ENCODE measurements at places on chromosomes 2 and 18.

GRCh38 chr2:218849721-218850120, 9.9 kb upstream of the WNT6 start:
- DNase-seq: no peak

- peak; percentile 52 for DNase-seq
Measured at GRCh38 chr18:36402765-36403396, 105.4 kb downstream of the FHOD3 start.

DNA sequence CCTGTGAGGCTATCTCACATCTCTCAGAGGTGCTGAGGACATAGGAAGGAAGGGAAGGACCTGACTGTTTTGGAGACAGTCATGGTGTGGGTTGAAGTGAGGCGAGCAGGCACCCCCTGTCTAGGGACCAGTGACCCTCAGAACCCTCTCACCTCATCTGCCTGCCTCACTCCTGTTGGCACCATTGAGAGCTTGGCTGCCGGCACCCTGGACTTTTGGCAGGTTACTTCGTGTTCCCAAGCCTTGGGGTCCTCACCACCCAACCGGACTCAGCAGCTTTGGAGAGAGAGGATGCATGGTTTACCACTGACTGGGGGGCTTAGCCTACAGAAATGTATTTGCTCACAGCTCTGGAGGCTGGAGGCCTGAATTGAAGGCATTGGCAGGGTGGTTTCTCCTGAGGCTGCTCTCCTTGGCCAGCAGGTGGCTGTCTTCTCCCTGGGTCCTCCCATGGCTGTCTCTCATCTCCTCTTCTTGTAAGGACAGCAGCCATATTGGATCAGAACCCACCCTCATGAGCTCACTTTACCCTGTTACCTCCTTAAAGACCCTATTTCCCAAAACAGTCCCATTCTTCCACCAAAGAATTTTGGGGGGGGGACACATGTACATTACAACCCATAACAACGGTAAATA, 142.0 kb downstream of the TSN start:
- no peak for DNase-seq

- DNase-seq: no peak
Measured at GRCh38 chr2:37809931-37810570, 115.0 kb upstream of the RMDN2 start.

- DNase-seq: no peak
Measured at GRCh38 chr2:12584338-12584737, 132.4 kb upstream of the TRIB2 start.

GRCh38 chr2:205189301-205189700, 493.0 kb upstream of the NRP2 start:
- DNase-seq: no peak

- no peak for DNase-seq
Measured at GRCh38 chr2:146666340-146666739, 1178.5 kb upstream of the ACVR2A start.

DNA sequence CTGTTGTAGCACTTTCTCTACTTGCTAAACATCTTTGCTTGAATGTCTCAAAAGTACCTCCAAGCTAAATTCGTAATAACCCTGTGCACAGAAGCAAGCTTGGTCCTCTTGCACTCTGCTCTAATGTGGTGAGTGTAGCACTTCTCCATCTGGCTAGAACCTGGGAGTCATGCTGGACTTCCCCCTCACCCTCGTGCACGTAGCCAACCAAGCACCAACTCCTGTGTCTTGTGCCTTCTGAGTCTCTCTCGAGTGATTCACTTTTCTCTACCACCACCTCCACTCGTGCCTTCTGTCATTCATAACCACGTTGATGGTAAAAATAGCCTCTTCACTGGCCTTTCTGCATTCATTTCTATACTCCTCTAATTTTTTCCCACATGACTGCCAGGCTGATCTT, 91.9 kb upstream of the KCNE4 start:
- DNase-seq: no peak

GRCh38 chr18:35912332-35912731, 60.1 kb upstream of the RMP24 start:
- DNase-seq: no peak

GRCh38 chr2:41836948-41837347, 210.9 kb upstream of the PKDCC start:
- no peak for DNase-seq

DNA sequence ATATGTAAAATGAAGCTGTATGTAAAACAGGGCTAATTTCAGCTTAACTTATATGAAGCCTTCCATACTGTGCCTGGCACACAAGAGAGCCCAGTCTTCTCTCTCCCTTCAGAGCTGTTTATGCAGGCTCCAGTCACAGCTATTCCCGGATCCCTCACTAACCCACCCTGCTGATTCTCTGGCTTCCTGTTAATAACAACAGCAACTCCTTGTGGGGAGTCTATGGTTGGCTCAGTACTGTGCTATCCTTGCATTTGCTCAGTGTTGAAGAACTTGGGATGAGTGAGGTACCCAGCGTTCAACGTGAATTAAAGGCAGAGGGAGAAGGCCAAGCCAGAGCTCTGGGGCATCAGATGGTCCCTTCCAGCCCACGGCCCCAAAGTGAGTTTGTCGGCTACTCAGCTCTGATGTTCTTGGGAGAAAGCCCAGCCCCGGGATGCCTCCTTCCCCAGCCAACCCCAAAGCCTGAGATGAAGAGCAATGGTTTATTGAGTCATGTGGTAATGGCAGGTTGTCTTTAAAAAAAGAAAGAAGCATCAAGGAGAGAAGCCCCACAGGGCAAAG, 43.2 kb downstream of the PSD4 start:
- no peak for DNase-seq

DNA sequence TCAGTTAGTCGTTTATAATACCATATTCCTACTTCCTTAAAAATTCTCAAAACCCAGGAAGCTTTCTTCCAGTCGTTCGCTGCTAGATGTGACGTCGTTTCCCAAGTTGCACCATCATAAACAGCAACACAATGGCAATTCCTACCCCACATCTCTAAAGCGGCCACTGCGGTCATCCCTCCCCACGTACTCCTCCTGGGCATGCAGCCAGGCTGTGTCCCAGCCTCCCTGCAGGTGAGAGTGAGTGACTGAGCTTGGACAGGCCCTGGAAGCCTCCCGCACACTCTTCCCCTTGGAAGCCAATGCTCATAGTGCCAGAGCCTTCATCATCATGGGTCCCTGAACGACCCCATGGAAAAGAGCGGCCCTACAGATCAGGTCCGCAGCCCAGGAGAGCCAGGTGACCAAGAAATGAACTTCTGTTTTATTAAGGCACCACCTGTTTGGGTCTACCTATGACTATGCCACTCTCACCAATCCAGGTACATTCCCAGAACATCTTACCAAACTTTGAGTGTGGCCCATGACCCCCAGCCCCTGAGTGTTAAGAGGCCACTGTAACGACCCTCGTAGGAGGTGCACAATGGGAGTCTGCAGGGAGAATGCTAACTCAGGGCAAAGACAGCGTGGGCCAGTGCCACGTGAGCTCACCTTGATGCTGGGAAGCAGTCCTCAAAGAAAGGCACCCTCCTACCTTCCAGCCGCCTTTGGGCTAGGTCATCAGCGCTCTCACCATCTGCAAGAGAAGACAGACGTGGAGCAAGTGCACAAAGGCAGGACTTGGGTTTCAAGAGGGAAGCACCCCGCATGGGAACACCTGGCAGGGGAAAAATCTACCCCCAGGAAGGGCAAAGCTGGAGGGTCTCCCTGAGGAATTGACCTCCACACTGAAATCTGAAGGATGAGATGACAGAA, 74.7 kb upstream of the RAB6C start:
- no peak for DNase-seq

DNA sequence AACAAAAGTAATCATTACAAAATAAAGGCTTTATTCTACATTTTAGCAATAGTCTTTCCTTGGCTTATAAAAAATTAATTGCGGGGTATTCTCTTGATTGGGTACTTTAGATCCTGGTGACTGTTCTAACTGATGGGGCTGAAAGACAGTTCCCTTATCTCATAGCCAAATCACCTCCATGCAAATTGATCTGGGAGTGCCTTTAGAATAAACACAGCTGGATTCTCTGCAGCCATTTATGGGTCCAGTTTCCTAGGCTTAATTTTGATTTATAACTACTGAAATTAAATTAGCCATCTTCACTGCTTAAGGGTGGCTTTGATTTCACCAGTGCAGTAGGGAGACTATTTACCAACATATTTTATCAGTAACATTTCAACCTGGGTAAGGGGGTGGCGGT, 337.1 kb downstream of the NRXN1 start:
- no peak for DNase-seq

DNA sequence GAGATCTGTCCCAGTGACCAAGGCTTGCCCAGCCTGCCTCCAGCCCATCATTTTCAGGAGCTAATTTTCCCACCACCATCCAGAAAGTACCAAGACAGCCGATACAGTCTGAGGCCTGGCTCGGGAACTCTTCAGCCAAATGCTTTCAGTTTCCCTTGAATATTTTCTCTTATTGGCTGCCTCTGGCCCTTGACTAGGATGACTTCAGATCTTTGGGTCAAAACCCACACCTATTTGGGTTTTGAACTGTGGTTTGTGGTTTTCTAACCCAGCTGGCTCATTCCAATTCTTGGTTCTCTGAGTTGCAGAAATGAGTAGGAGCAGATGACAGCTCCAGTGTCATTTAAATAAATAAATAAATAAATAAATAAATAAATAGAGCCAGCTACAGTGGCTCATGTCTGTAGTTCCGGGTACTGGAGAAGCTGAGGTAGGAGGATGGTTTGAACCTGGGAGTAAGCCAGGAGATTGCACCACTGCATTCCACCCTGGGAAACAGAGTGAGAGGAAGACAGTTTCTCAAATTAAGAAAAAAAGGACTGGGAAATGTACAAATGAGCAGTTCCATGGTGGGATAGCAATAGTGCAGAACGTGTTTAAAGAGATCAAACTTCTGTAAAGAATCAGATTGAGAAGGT, 465.0 kb upstream of the SOX11 start:
- DNase-seq: no peak

DNA sequence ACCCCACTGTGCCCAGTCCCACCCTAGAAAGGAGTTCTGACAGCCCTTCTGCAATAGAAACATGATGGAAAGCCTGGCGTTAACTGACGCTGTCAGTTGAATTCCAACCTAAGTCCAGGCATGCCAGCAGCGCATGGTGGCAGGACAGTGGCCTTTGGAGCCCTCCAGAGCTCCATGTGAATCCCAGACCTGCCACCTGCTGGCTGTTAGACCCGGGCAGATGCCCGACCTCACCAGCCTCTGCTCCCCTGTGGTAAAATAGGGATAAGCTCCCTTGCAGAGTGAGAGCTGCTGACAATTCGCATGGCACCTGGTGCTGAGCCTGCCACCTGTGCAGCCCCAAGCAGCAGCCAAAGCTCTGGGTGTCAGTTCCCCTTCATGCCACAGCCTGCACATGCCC, 138.6 kb downstream of the LOXHD1 start:
- DNase-seq: no peak
